ENCODE measurements at places on chromosomes 4 and X.

GRCh38 chr4:88812420-88812819 lies 114.8 kb upstream of the NAP1L5 start:
- DNase-seq = no peak

- DNase-seq = no peak
Measured at GRCh38 chr4:99841129-99841528, 24.5 kb downstream of the DAPP1 start.

GRCh38 chrX:46202733-46203514 lies 342.3 kb downstream of the ZNF674 start:
- DNase-seq = no peak

DNA sequence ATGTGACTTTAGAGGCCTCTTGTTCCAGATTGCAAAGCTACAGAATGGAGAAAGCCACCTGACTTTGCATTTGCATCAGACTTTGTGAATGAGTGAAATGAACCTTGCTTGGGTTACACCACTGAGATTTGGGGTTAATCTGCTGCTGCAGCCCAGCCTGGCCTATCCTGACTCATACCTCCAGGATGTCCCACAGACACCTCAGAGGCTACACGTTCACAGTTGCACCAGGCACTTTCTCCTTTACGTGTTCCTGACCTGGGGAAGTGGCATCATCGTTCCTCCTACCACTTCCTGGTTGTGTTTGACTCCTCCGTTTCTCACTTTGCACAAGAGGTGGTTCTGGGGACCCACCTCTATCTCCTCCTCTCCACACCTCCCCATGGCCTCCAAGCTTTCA lies 9.2 kb upstream of the SORCS2 start:
- no peak for DNase-seq

GRCh38 chr4:144705601-144706590 lies 59.9 kb downstream of the HHIP start:
- DNase-seq = no peak

DNA sequence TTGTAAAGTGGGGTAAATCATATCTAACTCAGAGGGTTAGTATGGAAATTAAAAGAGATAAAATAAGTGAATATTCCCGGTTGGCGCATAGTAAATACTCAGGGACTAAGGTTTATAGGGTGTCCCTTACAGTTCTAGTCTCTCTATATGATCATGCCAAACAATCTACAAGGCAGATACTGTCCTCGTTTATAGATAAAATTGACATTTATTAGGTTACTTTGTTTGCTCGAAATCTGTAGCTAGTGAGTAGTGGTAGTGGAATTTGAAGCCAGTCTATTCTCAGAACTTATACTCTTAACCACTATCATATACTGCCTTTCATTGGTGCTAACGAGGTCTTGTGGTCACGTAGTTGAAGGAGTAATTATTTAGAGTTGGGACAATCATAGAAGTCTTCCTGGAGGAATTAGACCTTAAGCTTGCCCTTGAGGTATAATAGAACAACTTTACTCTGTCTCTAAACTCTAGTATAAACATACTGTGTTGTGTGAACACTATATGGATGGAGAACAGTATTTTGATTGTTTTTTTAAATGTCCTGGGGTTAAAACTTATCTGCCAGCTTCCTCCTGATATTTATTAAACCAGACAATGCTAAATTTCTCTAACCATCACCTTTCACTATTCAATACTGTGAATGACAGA lies 324.0 kb downstream of the STIM2 start:
- no peak for DNase-seq

DNA sequence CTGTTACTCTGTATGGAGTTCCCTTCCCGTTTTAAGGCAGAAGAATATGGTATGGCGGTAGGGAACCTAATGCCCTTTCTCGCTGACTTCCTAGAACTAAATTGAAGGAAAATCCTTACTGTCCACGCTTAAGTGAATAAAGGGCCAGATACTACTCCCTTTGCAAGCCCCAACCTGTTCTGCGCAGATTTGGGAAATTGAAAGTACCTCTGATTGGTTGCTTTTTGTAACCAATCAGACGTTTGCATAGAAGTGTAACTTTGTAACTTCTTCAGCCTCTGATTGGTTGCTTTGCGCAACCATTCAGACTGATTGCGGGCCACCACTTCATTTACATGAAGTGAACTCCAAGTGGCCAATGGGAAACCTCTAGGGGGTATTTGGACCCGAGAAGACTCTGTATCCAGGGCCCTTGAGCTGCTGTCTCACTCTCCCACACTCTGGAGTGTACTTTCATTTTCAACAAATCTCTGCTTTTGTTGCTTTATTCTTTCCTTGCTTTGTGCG lies 1.2 kb upstream of the TMEM33 start:
- no peak for DNase-seq

GRCh38 chr4:63757929-63758328 lies 651.3 kb downstream of the TECRL start:
- no peak for DNase-seq

- DNase-seq = no peak
Measured at GRCh38 chr4:143514169-143514495, 630 bp downstream of the SMARCA5 start.

- peak; percentile 48 for DNase-seq
Measured at GRCh38 chrX:115632455-115632854, 71.5 kb downstream of the PLS3 start.

GRCh38 chr4:112431158-112431557 lies 84.8 kb downstream of the NEUROG2 start:
- no peak for DNase-seq

GRCh38 chr4:177282284-177282835 lies 27.3 kb upstream of the NEIL3 start:
- no peak for DNase-seq

GRCh38 chr4:78689700-78690323 lies 86.3 kb upstream of the BMP2K start:
- no peak for DNase-seq

DNA sequence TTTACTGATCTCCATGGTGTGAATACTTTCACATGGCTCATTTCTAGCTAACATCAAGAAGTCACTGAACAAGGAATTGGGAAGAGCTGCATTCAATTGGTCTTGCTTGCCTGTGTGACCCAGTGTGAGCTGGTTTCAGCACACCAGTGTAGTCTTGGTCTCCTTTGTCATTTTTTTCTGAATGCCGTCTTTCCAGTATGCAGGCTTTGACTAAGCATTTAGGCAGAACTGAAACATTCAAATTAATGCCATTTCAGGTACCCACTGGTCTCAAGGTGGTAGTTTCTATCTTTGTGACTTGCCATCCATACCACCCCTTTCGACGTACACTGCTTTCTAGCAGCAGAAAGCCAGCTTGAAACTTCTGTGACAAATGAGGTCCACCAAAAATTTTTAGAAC lies 550.5 kb upstream of the BOD1L1 start:
- DNase-seq = no peak

- DNase-seq = peak; percentile 9
Measured at GRCh38 chrX:71143508-71143907, 1.1 kb upstream of the NLGN3 start.

DNA sequence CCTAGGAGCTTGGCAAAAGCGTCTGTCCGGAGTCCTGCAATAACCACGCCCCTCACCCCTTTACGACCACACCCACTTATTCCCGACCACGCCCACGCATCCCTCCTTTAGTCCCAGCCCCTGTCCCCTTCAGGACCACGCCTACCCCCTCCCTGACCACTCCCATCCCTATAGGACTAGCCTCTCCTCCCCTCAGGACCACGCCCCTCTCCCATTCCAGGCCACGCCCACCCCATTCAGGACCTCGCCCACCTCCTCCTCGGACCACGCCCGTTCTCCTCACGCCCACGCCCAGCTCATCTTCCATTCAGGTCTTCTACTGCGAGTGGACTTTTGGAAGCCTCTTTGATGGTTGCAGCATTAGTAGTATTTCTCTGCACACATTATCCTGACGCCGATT lies 131.2 kb upstream of the STX18 start:
- DNase-seq = peak; percentile 36

DNA sequence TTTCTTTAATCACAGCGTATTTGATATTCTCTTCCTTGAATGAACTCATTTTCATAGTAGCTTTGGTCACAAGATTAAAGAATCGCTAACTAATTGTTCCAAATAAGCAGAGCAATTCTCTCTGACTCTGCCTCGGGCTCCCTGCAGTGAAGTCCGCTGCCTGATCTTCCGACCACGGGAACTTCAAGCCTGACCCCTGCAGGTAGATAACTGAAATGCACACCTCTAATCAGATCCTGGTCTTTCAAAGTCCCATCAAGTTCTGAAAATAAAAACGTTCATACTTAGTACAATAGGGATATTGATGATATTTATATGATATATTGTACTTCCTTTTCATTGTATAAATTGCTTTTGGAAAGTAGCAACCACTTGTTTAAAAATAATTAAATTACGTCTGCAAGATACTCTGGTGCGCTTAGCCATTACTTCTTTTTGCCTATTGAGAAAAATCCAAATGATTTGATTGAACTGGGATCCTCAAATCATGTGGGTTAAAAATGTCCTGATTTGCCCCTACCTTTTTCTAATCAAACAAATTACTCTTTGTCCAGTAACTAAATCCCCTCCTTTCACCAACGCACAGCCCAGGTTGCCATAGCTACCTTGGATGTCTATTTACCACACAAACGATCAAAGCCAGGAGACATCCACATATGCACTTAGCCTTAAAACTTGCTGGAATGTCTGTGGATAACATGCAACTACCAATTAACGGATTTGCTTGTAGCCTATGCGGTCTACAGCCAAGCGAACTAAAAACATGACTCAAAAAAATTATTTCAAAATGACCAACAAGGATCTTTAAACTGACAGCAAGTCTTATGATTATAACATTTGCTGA lies 4.2 kb downstream of the MID1 start:
- peak; percentile 61 for DNase-seq

GRCh38 chrX:65587616-65588526 lies 53.3 kb upstream of the LAS1L start:
- peak; percentile 51 for DNase-seq

DNA sequence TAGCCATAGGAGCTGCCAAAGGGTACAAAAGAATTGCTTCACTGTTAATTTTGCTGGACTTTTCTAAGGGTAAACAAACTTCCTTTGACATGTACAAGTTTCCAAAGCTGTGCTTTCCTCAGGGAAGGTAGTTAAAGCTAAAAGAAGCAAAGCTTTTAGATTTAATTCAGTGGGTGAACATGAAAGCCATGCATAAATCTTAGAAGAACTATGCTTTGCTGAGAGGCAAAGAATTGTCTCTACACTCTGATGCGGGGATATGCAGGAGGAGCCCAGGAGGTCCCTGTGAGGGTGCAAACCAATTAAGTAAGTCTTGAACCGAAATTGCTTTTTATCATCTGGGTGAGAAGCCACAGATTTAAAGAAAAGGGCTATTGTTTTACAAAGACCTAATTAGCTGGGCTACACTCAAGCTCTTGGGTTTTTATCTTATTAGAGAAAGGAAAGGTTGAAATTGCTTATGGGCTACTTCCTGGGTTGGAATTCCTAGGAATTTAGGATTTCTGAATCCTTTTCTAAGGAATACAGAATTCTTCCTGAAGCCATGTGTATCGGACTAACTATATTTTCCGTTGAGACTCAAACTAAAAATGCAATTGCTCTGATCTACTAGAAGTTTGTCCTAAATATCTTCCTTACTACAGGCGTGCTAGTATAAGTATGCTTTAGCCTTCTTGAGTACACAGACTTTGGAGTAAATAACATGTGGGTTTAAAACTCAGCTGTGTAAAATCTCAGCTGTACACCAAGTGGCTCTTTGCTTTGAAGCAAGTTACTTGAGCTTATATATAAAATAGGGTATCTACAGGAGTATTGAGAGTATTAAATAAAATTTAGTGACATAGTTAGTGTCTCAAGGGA lies 188.4 kb upstream of the ANK2 start:
- DNase-seq = no peak
